Mesenchymal stem cell (in vitro differentiated cells and primary cell): ENCODE measurements at places on chromosomes 3 and 15.

GRCh38 chr3:141552440-141552991 is 65.7 kb downstream of the RASA2 start:
- no peak for DNase-seq

GRCh38 chr15:88032787-88033186 is 223.8 kb downstream of the NTRK3 start:
- DNase-seq, result no peak

- peak; percentile 72 for DNase-seq
Measured at GRCh38 chr3:143121241-143122088, 1.9 kb downstream of the CHST2 start.

DNA sequence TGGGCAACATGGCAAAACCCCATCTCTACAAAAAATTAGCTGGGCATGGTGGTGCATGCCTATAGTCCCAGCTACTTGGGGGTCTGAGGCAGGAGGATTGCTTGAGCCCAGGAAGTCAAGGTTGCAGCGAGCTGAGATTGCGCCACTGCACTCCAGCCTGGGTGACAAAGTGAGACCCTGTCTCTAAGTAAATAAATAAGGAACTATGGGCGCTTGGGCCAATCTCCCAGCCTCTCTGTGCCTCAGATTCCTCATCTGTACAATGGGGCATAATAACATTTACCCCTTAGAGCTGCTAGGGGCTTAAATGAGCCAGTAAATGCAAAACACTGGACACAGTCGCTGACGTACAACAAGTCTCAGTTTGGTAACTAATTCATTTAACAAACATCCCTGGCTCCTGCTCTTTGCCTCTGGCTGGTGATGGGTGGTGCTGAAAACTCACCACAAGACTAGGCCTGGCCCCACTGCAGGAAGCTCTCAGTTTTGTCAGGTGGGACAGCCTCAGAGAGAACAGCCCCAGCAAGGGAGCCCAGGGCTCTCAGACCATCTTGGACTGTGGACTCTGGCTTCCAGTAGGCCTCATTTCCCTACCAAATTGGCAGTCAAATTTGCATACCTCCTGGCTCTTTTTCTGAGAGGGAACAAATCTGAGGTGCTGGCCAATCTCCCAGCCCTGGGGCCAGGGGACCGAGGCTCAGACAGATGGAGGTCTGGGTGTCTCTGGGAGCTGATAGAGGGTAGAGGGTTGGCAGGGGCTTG is 6.4 kb upstream of the TBC1D2B start:
- DNase-seq, result peak; percentile 16

GRCh38 chr15:66629817-66630576 is 64.2 kb upstream of the LCTL start:
- no peak for DNase-seq
